ENCODE measurements at places on chromosomes 6 and 20.

DNA sequence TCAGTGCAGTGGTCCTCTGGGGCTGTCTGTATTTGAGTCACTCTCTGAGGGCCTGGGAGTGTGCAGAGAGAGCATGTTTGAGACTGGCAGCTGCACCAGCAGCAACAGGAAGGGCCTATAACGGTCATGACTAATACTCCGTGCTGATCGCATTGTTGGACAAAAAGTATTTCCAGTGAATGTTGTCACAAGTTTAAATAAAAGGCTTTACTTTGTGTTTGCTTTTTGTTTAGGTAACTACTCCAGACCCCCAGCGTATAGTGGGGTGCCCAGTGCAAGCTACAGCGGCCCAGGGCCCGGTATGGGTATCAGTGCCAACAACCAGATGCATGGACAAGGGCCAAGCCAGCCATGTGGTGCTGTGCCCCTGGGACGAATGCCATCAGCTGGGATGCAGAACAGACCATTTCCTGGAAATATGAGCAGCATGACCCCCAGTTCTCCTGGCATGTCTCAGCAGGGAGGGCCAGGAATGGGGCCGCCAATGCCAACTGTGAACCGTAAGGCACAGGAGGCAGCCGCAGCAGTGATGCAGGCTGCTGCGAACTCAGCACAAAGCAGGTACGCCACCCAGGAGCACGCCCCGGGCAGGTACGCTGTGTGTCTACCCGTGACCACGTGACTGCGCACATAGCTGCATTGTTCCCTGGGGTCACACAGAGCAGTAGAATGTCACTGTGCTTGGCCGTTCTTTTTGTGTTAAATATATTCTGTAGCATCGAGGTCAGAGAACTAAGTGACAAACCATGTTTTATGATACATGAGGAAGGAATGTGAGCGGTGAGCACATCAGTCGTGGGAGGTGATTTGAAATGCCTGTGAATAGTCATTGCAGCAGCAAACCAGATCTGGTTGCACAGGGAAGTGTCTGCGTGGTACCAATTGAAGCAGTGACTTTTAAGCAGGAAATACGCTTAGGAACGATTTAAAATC lies 174.7 kb downstream of the TMEM242 start:
- DNase-seq = no peak

DNA sequence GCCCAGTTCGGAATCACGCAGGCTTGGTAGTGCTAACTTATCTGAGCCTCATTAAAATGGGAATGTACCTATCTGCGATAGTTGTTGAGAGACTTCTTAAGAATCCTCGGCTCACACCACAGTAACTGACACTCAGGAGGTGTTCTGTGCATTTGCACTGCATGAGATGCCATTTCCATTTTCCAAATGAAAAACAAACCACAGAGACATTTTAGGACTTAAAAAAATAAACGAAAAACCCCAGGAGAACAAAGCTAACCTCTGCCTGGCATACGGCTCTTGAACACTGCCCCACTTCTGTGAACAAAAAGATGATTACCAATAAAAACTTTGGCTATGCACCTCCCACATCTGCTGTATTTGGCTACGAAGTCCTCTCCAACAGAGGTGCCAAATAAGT lies 37.6 kb downstream of the BEND3 start:
- DNase-seq = no peak

- DNase-seq = no peak
These were observed 54.2 kb upstream of the FRMD1 start for GRCh38 chr6:168133168-168133561.

DNA sequence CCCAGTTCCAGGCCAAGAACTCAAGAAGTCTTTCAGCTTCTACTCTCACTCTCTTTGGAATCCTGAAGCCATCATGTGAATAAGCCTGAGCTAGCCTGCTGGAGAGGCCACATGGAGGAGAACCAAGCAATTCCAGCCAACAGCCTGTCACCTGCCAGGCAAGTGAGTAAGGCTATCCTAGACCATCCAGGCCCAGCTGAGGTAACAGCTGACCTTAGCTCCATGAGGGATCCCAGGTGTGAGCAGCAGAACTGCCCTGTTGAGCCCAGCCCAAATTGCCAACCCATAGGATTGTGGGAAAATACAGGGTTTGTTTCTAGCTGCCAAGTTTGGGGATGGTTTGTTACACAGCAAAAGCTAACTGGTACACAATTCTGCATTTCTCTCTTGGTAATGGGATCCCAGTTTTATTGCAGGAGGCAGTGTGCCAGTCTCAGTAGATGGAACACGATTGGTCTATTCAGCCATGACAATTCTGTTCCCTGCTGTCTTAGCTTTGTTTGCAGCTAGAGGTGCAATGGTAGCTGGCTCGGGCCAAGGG lies 5.5 kb downstream of the SRXN1 start:
- no peak for DNase-seq

DNA sequence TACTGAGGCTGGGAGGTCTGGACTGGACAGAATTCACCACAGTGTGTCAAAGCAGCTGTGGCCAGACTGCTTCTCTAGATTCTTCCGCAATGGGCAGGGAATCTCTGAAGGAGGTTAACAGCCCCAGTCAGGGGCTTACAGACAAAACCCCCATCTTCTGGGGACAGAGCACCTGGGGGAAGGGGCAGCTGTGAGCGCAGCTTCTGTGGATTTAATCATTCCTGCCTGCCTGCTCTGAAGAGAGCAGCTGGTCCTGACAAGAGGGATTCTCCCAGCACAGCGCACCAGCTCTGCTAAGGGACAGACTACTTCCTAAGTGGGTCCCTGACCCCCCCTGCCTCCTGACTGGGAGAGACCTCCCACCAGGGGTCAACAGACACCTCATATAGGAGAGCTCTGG lies 32.5 kb upstream of the UNC93A start:
- DNase-seq = no peak

DNA sequence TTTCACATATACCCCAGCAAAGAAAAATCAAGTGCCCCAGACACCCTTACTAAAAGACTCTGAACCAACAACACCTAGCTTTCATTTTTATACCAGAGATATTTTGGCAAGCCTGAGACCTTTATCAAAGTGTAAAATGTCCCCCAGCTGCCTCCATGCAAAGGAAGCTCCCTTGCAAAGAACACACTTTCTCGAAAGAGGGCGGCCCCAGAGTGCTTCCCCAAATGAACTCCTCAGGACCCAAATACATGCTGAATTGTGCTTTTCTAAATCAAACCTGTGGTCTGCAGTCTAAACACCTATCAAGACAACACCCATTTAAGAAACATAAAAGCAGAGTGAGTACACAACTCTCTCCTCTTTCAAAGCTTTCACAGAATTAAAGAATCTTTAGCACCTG lies 490 bp downstream of the IPCEF1 start:
- no peak for DNase-seq

DNA sequence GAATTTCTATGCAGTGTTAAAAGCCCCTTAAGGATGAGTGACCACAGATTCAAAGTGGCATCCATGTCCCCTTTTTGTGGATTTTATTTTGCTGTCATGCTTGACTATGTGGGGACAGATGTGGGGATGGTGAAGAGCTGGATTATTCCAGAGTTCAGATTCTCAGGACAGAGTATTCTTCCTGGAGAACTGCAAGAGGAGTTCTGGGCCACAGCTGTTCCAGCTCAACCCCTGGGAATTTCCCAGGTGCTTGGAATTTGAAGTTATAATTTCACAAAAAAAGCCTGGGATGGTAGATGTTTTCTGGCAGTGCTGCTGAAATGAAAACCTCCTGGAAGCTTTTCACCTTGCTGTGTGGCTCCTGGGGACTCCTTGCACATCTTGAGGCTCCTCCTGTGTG lies 671.8 kb upstream of the MARCKS start:
- DNase-seq = no peak

- DNase-seq = peak; percentile 33
These were observed 537 bp downstream of the PPIL4 start for GRCh38 chr6:149545258-149545753.

GRCh38 chr6:2899596-2899995 lies 3.5 kb downstream of the SERPINB9 start:
- DNase-seq = no peak

GRCh38 chr6:161215876-161216615 lies 57.8 kb downstream of the AGPAT4 start:
- no peak for DNase-seq

DNA sequence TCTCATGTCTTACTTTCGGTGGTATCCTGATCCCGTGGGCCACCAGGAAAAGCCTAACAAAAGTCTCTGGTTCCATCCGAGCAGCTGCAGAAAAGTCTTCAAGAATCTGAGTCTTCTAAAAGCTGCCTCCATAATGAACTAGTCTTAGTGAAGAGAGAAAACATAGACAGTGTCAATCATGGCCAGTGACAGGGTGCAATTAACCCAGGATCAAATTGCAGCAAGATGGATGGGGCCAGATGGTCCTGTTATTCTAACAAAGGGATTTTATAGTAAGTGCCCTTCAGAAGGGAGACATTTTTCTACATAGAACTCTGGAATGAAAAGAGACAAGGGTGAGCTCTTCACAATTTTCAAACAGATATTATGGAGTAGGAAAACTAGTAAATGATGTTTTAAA lies 281.6 kb upstream of the ZFP64 start:
- DNase-seq = no peak

GRCh38 chr20:57251949-57252348 lies 14.5 kb downstream of the BMP7 start:
- no peak for DNase-seq

- DNase-seq = no peak
These were observed 18.2 kb downstream of the PPARD start for GRCh38 chr6:35360349-35361138.

Measured in left renal pelvis (tissue), 4 donors.